ENCODE measurements at places on chromosomes 2 and 18. TPM values are rescaled to one million over a fixed set of nuclear protein-coding genes. Genes with fewer than 3 reads are reported as not detected.

Gene HAAO
- 0.25 TPM for total RNA-seq

Gene SKOR2
- total RNA-seq: not detected

Gene DSG2
- total RNA-seq: 22.2 TPM

Gene DPP4
- 40.4 TPM for total RNA-seq

Gene CD8A
- not detected for total RNA-seq

Gene RAB31
- 50.5 TPM for total RNA-seq

Gene SNED1
- total RNA-seq: 7.5 TPM

Gene LRRFIP1
- 102 TPM for total RNA-seq

Gene UGT1A3
- not detected for total RNA-seq

Gene SFT2D3
- total RNA-seq: 5.5 TPM

Gene TUBA4B
- 0.11 TPM for total RNA-seq

Gene SLC11A1
- total RNA-seq: 0.25 TPM

Gene ZNF804A
- 11.5 TPM for total RNA-seq

All from uterine smooth muscle cell (primary cell).